ENCODE measurements at places on chromosomes 12 and 14.

GRCh38 chr12:58211211-58211610 lies 269.8 kb downstream of the ATP23 start:
- DNase-seq = no peak

DNA sequence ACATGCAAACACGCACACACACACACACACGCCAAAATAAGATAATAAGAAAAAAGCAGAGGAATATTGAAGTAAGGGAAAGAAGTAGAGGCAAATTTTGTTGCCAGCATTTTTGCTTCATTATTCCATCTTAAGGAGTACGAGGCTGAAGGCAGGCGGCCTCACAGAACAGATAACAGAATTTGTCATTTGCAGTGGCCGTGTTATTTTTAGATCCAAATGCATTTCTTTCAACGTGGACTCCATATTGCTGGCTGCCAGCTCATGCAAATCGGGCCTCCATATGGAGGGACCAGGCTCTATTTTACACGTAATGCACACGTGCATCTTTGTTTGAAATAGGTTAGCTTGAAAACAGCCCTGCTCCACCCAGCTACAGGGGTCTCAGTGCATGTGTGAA lies 172.9 kb downstream of the RBM19 start:
- DNase-seq = no peak

DNA sequence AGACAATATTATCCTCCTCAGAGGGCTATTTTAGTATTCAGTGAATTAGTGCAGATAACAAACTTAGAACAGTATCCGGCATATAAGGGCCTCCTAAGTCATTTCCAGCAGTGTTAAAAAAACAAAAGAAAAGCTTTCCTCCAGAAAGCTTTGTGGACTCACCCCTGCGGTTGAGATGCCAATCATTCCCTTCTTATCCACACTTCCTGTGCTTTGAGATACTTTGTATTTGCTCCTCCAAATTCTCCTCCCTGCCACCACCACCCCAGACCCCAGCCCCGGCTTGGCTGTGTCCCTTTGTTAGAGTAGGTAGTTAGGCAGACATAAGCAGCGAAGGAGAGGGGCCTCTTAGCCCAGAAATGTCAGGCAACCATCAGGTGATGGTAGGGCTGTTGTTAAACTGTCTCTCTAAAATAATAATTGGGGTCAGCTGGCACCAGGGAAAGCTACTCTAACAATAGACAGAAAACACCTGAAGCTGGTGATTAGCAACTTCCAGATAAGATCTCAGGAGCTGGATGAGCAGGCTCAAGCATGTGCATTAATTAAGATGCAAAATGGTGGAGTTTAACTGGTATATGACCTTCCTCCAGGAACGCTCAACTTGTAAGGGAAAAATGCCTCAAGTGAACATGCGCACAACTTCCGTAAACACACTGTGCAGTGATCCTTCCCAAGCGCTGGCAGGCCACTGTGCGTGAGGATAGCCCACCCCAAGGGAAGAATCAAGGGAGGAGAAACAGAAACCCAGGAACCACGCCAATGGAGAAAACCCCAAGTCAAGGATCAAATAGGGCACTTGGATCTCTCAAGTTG lies 152.1 kb upstream of the EEA1 start:
- DNase-seq = no peak

GRCh38 chr12:89648211-89648930 lies 60.3 kb downstream of the ATP2B1 start:
- DNase-seq = no peak

DNA sequence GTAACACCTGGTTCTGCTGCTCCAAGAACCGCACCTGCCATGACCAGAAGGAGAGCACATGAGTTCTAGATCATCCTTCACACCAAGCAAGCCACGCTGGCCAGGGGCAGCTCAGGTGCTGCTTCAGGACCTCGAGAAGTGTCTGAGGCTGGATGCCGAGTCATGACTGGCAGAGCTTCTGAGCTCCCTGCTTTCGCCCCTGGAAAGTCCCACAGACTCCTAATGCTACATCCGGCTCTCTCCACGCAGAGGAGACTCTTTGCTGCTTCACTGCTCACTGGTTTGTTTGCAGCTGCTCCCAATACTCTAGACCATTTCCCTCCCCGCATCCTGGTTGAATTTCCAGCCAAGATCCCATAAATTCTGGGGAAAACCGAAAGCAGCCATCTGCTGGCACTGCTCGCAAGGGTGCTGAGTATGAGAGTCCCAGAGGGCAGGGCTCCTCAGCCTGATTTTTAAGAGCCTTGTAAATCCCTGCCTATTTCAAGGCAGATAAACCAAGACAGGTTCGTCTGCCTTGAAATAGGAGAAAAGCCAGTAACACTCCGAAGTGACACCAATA lies 1.4 kb downstream of the KRT2 start:
- DNase-seq = peak; percentile 24

- no peak for DNase-seq
Measured at GRCh38 chr12:47912556-47912955, 7.8 kb upstream of the VDR start.

- peak; percentile 59 for DNase-seq
Measured at GRCh38 chr12:67482751-67483661, 165.5 kb upstream of the DYRK2 start.

DNA sequence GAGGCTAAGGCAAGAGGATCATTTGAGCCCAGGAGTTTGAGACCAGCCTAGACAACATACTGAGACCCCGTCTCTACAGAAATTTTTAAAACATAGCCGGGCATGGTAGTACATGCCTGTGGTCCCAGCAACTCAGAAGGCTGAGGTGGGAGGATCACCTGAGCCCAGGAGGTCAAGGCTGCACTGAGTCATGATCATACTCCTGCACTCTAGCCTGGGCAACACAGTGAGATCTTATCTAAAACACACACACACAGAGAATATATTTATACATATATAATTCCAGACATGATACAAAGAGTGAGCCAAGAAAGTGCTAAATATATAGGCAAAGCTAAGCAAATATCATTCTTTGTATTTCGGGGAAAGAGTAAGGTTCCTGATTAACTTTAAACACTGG lies 9.4 kb downstream of the ZFC3H1 start:
- no peak for DNase-seq
